NCI-H1694 (cell line): ENCODE measurements at places on chromosomes 7 and 10.
A peak's percentile ranks its signal among the peaks of the same experiment; 100 is the strongest.

GRCh38 chr7:157278791-157279724, 57.7 kb upstream of the DNAJB6 start:
- DNase-seq: no peak

DNA sequence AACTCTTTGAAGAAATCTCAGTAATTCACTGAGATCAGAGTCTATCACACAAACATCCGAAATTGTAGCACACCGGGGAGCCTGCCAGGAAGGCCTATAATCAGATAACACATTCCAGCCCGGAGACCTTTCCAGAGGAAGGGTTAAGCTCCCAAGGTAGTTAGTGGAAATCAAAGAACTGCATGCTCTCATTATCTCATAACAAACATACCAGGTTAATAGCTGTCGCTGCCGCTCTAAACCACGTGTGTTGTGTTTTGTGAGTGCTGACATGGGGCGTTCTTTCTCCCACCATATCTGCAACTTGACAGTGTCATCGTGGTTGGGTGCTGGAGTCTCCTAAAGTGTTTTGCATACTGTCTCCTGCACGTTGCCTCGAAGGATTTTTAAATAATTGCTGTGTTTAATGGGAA, 120.7 kb upstream of the CARD11 start:
- DNase-seq: no peak

DNA sequence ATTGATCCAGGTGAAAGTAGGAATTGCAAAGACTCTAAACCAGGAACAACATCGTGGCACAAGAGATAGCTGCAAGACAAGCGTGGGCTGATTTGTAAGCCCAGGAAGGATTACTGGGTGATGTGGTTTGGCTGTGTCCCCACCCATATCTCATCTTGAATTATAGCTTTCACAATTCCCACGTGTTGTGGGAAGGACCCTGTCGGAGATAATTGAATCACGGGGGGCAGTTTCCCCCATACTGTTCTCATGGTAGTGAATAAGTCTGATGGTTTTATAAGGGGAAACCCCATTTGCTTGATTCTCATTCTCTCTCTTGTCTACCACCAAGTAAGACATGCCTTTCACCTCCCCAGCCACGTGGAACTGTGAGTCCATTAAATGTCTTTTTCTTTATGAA, 59.5 kb downstream of the ST8SIA6 start:
- no peak for DNase-seq

- peak; percentile 86 for DNase-seq
Observed at GRCh38 chr7:30164567-30164966, 29.8 kb downstream of the MTURN start.

DNA sequence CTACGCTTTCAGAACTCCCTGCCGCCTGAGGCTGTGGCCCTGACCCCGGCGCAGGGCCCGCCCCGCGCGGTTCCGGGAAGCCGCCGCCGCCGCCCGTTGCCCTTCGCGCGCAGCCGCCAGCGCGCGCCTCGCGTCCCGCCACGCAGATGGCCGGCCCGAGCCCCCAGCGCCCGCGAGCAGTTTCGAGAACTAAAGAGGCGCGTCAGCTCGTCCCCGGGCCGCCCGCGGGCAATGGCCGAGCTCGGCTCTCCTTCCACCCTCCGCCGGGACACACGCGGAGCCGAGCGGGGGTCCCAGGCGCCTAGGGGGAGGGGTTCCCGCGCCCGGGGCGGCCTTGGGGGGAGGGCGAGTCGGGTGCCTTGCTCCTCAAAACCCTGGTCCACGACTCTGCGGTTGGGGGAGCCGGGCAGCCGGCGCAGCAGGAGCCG, 1.8 kb downstream of the HNRNPF start:
- DNase-seq: no peak

DNA sequence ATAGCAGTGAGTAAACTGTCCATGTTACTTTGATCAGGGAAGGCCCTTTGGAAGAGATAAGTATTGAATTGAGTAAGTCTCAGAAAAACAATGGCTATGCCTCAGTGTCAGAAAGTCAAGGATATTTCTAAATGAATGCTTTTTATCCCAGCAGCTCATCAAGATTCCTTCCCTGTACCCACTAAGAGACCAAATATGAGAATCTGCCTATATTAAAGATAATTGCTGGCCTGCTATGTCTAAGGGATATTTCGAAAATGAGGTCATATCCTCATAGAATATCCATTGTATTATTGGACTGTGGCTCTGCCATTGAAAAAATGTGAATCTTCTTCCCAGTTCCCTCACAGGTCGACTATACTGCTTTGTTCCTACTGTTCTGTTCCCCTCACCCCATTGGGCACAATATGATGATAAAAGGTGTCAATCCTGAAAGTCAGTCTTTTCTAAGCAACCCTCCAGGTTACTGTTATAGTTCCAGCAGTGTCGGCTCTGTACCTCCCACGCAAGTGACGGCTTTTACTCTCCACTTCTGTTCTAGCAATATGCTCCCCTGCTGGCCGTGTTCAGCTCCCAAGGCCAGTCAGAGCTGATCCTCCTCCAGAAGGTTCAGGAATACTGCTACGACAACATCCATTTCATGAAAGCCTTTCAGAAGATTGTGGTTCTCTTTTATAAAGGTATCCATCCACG, 51.7 kb downstream of the BZW2 start:
- no peak for DNase-seq

DNA sequence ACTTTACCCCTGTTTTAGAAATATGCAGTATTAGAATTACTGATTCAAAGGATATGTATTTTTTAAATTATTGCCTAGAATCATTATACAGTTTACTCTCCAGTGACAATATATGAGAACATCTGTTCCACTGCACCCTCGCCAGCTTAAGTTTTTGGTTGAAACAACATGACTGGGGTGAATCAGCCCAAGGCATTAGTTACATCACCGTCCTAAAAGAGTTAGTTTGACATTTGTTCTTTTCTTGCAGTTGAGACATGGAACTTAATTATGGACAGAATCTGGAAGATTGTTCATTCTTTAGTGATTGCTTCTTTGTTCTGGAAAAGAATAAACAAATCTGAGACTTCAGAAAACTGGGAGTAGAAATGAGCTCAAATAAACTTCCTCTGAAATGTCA, 167.3 kb upstream of the DKK1 start:
- no peak for DNase-seq

- DNase-seq: peak; percentile 4
Observed at GRCh38 chr7:156473476-156474240, 166.9 kb upstream of the RNF32 start.

GRCh38 chr7:25565949-25566348, 337.7 kb upstream of the NPVF start:
- peak; percentile 76 for DNase-seq

DNA sequence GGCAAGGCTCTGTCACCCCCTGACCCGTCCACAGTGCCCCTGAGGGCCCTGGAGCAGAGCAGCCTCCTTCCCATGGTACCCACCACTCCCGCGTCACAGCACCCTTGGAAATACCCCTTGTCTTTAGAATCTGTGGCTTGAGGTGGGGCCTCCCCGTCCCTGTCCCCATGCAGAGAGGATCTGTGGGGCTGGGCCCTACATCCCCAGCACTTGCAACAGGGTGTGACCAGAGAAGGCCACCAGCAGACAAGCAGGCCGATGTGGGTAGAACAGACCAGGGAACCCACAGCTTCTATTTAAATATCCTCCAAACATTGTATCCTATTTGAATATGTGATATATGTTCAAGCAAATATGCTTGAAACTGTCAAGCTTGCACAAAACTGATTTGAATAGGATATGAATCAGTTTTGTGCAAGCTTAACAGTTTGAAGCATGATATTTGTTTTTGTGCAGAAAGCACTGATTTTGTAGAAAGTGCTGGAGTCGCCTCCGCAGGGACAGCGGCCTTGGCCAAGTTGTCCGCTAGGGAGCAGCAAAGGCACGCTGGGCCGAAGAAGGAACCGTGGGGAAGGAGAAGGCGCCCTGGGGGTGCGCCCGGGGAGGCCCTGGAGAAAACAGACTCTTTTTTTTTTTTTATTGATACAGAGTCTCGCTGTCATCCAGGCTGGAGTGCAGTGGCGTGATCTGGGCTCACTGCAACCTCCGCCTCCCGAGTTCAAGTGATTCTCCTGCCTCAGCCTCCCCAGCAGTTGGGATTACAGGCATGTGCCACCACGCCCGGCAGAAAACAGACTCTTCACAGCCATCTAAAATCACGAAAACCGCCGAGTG, 2.2 kb downstream of the CFAP46 start:
- no peak for DNase-seq

DNA sequence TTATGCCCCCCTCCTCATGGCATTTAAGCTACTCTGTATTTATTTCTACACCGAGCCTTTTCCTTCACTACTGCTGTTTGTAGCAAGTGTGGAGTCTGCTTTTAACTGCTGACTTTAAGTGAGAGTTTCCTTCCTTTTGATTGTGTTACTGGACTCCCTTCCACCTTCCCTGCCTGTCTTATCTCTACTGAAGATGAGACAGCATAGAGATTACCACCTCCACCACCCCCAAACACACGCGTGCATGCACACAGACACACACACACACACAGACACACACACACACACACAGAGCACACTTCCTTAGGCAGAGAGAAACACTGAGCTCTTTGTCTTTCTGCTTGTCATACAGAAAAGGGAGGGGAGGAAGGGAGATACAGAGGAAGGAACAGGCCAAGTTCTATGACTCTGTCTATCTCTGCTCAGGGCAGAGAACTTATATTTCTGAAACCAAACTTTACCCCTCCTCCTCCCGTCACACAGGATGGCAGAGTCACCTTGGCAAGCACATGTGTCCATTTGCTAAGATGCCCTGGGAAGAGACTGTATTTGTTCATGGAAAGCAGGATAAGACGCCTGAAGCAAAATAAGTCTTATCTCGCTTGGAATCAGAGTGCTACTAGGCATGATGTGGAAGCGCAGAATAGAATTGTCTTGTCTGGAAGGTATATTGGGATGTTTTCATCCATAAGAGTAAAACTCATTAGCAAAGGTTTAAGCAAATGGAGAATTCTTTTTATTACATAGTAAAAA, 81.8 kb upstream of the CAV2 start:
- DNase-seq: no peak
